ENCODE measurements at places on chromosomes 2 and 18.

DNA sequence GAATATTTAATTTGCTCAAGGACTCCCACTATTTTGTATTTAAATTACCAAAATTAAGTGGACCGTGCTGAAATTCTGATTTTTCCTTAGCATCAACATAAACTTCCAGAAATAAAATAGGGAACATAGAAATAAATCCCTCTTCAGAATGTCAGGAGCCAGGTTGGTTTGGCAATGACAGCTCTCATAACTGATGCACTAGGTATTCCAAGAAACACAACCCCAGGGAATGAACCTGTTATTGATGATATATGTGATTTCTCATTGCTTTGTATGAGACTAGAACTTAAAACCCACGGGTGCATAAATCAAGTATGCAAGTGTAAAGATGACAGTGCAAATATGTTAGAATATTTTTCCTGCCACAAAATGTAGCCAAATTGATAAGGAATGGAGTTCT is 12.8 kb downstream of the SLC5A7 start:
- DNase-seq = no peak

DNA sequence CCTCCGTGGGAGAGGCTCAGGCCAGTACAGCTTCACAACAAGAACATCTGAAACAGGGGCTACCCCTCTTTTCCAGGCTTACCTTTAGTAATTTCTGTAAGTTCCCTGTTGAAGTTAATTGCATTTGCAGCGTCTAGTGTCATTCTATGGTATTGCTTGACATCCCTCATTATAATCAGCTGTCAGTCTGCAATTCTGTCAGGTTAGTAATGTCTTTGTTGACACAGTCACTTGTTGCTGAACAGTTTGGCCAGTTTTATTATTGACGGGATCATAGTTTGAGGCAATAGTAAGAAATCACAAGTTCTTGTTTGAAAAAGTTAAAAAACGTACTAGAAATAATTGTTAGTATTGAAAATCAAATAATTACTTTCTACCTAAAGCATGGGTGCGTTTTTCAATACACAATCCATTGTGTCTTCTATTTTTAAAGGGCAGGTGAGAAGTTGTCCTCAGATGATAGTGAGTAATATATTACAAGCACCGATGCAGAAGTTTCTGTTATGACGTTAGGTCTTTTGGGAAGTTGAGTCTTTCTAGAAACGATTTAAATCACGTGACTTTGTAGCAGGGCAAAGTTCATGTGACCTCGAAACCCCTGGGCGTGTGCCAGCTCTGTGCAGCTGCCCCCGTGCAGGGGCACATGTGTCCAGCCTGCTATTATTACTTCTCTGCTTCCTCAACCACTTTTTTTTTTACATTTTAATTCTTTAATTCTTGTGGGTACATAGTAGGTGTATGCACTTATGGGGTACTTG is 49.5 kb upstream of the MBP start:
- DNase-seq = no peak

GRCh38 chr2:11947956-11948355 is 201.5 kb downstream of the LPIN1 start:
- DNase-seq = no peak

- no peak for DNase-seq
Measured at GRCh38 chr2:42843131-42843530, 50.7 kb upstream of the HAAO start.

- DNase-seq = no peak
Measured at GRCh38 chr18:10169064-10169562, 255.3 kb downstream of the VAPA start.

DNA sequence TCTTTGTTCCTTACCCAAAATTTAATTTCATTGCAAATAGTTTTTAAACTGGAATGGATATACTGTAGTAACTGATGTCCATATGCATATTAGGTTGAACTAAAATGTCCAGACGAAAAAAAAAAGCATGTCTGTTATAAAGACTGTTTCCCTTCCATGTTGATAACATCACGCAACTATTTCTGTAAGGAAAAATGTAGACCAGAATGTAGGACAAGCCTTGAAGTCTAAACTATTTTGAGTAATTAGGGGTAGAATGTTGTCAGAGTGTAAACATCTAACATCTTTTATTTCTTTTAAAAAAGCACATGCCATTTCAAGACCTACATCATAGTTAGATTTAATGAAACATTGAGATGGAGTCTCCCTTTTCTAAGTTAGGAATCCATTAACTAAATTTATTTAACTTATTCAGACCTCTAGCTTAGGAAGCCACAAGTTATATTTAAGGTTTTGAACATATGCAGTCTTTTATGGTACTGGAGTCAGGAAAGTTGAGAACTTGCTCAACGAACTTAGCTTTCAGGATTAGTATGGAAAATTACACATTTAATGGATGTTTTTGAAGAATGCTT is 7.9 kb downstream of the CALCRL start:
- DNase-seq = no peak

DNA sequence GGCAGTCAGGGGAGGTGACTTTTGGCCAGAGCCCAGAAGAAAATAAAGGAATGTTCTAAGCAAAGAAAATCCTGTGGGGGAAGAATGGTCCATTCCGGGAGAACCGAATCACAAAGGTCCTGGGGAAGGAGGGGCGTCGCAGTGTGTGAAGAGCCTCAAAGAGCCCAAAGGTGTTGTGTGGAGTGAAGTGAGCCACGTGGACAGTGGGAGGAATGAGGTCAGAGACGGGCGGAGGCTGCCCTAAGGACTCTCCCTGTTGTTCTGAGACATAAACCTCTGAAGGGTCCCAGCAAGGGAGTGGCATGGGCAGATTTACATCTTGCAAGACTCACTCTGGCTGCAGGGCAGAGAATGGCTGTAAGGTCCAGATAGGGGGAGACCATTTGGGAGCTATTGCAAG is 91.3 kb upstream of the SEC11C start:
- DNase-seq = no peak

DNA sequence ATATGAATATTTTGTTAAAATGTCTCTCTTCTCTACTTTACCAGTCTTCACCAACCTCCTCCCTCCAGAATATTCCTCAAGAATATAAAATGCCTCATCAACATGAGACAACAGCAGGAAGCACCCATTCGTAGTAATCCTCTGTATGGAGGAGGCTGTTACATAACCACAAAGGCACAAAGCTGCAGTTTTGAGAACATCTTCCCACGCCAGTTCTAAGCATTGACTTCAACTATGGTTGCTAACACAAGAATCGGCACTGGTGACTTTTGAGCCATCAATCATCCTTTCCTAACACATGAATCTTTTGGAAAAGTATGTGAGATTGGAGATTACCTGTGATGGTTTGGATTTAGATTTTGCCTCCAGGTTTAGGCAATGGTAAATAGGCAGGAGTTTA is 54.9 kb upstream of the CYP1B1 start:
- DNase-seq = no peak

- no peak for DNase-seq
Measured at GRCh38 chr2:192473331-192473730, 278.6 kb upstream of the TMEFF2 start.

DNA sequence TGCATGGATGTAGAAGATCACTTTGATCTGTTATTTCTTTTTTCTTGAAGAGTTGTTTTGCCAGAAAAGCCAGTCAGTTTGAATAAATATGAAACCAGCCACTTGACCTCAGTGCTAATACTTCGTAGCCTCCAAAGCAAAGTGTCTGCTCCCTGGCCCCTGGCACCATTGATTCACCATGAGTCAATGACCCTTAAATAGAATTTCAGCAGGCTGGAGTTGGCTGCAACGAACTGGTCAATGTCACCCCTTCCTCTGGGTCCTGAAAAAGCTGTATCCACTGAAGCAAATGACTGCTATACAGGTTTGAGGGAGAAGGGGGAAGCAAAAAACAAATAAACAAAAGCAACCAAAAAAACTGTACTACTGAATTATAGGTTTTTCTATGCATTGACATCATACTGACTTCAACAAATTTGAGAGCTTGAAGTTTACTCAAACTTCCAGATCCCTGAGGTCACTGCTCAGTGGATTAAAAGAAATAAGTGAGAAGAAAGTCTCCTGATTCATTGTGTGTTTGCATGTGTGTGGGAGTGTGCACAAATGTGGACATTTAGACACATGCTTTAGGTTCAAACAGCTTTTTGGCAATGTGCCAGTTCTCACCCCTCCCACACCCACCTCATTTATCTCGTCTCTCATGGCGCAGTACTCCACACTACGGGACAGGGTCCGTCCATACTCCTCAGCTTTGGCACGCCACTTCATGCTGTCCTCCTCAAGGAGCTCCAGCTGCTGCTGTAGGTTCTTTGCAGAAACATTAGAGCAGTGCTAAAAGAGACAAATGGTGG is 58.1 kb upstream of the TTN start:
- no peak for DNase-seq

DNA sequence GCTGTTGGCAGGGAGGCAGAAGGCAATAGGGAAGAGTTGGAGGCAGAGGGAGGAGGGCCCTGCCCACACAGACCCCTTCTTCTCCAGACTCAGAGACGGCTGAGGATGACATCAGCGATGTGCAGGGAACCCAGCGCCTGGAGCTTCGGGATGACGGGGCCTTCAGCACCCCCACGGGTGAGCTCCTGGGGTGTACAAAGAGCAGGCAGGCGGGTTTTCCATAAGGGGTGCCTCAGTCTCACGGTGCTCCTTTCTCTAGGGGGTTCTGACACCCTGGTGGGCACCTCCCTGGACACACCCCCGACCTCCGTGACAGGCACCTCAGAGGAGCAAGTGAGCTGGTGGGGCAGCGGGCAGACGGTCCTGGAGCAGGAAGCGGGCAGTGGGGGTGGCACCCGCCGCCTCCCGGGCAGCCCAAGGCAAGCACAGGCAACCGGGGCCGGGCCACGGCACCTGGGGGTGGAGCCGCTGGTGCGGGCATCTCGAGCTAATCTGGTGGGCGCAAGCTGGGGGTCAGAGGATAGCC is 10.0 kb downstream of the SPEG start:
- no peak for DNase-seq

Measured in activated CD4-positive, alpha-beta T cell treated with anti-CD3 and anti-CD28 coated beads, Interleukin-2, amount 10 ng/mL, durations not matched to agents 7 days and 5 days (primary cell).